ENCODE measurements at places on chromosomes 6 and 20.

GRCh38 chr20:53778041-53778516 is 184.4 kb upstream of the ZNF217 start:
- DNase-seq: no peak

DNA sequence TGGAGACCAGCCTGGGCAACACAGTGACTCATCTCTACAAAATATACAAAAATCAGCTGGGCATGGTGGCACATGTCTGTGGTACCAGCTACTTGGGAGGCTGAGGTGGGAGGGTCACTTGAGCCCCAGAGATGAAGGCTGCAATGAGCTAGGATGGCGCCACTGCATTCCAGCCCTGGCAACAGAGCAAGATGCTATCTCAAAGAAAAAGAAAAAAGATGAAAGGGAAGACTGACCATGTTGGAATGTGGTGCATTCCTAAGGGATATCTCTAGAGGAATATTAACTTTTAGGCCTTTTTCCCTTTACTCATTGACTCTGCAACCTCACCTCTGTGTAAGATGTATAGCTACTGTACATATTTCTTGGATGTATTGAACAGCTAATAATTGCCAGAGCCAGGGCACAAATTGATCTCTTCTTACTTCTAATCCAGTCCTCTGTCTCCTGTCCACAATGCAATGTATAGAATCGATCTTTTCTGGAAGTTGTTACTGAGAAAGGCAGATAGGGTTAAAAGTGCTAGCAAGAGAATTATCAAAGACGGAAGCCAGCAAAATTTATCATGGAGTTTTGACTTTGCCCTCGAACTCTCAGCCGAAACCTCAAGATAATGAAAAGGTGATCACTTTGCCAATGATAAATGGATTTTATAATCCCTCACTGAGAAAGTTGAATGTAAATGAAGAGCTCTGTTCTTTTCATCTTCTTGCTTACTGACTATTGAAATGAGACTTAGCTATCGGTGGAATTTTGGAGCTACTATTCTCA is 46.3 kb downstream of the GCNT2 start:
- DNase-seq: no peak

DNA sequence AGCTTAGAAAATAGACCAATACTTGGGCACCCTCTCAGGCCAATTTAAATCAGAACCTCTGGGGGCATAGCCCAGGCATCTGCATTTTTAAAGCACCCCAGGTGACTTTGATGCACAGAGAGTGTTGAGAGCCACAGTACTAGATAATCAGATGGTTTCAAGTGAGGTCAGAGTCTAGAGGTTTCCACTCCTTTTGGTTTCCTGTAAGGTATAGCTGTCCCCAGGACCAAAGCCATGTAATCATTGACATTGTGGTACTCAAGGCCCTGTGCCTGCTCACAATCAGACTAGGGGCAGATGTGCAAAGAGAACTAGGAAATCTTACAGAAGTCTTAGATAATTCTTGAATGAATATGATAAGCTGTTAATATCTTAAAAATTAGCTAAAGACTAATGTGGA is 9.1 kb downstream of the FILIP1 start:
- no peak for DNase-seq

- no peak for DNase-seq
These were observed 16.0 kb downstream of the UQCC1 start for GRCh38 chr20:35395728-35396127.

DNA sequence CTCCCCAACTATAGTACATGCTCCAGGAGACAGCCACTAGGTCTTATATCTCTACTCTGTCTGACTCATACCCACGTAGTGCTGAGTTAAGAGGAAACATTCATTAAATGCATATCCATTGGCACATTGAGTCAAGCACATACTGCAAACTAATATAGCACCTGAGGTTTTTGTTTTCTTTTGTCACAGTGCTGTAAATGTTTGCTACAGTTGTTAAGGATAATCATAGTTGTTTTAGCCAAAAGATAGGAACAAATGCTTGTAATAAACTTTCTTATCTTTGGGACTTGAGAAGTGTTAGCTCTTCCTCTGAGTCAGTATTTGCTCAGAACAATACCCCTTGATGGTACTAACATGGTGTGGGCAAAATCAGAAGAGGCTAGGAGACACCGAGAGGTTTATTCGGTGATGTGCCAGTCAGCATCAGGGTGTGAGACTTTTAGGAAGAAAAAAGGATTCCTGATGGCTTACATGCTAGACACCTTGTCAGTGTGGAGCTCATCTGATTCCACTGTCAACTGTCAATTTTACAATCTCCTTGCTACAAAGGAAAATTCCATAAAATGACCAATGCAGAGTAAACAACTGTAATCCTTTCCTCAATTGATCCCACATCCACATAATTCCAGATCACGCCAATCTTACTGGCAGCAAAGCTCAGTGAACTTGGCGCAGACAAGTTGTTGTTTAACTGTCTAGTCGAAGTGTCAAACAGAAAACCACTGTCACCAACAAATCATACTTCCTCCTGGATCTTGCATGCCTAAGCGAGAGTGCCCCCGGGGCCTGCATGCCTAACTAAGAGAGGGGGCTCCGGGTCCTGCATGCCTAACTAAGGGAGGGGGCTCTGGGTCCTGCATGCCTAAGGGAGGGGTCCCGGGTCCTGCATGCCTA is 36.1 kb downstream of the ELOVL2 start:
- no peak for DNase-seq

GRCh38 chr6:169227116-169227515 is 26.5 kb downstream of the THBS2 start:
- no peak for DNase-seq

DNA sequence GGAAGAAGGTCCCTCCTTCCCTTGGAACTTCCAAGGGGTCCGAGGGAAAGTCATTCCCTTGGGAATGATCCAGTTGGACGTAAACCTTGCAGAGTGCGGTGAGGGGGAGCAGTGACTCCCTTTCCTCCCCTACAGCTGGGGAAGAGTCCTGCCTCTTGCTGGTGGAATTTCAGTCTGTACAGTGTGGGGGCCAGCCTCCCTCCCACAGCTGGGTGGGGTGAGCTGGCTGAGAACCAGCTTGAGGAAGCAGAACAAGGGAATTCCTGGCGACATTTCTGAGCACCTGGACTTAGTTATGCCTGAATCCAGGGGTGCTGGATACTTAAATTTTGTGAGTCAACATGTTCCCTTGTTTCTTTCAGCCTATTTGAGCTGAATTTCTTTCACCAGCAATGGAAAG is 152.0 kb downstream of the ANKRD60 start:
- no peak for DNase-seq

GRCh38 chr6:81997090-81997926 is 244.8 kb upstream of the TENT5A start:
- no peak for DNase-seq

GRCh38 chr6:13697857-13698256 is 13.8 kb downstream of the RANBP9 start:
- no peak for DNase-seq

GRCh38 chr20:51797357-51798025 is 4.8 kb downstream of the SALL4 start:
- no peak for DNase-seq

DNA sequence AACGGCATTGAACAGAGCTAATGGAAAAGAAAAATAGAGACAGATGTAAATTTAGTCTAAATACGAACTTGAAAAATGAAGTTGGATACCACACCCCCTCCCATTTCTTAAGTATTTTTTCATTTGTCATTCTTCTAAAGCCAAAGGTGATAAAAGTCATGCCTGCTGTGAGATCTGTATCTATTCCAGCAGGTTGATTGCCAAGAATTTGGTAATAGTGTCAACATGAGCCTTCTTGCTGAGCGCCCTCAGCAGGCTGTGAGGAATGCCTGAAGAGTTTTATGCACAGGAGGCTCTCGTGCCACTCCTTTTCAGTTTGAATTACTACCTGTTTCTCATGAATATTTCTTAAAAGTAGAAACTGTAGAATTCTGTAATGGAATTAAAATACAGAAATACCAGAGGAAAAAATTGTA is 165.4 kb downstream of the QKI start:
- no peak for DNase-seq

- no peak for DNase-seq
These were observed 174.8 kb upstream of the HEY2 start for GRCh38 chr6:125574604-125575003.

DNA sequence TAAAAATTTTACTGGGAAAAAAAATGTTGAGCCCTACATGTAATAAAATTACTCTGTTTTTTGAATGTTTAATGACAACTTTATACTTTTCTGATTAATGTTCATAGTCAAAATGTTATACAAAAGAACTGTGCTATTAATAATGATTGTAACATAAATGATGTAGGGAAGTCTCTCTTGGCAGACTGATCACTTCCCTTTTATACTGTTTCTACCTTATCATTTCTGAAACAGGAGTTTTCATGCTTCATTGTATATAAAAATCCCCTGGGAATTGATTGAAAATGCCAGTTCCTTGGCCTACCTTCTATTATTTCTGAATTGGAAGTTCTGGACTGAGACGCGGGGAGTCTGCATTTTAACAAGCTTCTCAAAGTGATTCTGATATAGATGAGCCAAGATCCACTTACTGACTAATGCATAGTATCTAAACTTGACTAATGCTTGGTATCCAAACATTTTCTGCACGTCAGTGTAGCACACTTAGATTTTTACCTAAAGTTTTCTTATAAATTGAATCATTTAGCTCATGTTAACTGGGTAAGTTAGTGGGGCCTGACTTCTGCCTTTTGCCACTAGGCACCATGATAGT is 7.2 kb upstream of the HDAC2 start:
- no peak for DNase-seq

GRCh38 chr6:34673064-34673463 is 23.5 kb downstream of the ILRUN start:
- DNase-seq: no peak

- no peak for DNase-seq
These were observed 289.9 kb downstream of the PLCB1 start for GRCh38 chr20:8421981-8422380.

GRCh38 chr6:107506145-107506544 is 16.2 kb downstream of the SOBP start:
- no peak for DNase-seq

DNA sequence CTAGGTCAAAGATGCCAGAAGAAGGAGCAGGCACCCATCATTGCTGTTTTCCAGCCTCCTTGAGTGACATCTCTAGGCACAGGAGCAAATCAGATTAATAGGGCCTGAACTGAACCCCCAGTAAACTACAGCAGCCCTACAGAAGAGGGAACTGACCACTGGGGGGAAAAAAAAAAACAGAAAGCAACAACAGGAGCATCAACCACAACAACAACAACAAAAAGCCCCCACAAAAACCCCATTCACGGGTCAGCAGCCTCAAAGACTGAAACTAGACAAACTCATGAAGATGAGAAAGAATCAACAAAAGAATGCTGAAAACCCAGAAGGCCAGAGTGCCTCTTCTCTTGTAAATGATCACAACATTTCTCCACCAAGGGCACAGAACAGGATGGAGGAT is 537.4 kb upstream of the BTBD3 start:
- DNase-seq: no peak

DNA sequence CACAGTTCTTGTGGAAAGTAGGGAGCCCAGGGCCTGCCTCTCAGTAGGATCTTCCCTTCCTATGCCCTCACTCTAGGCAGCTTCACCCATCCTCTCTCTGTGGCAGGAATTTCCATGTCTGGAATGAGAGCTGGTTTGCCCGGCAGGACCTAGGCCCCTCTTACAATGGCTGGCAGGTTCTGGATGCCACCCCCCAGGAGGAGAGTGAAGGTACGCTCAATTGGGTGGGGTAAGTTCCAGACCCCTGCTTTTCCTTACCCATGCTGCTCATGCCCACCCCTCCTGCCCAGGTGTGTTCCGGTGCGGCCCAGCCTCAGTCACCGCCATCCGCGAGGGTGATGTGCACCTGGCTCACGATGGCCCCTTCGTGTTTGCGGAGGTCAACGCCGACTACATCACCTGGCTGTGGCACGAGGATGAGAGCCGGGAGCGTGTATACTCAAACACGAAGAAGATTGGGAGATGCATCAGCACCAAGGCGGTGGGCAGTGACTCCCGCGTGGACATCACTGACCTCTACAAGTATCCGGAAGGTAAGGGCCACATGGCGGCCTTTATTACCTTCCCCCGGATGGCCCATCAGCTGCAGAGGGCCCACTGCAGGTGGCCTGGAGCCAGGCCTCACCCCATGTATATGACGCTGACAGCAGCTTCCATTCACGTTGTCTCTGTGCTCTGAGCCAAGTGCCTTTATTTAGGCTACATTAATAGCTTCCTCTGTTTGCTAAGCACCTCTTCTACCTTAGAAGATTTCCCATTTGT is 22.8 kb downstream of the TGM6 start:
- DNase-seq: no peak

- no peak for DNase-seq
These were observed 1.7 kb downstream of the POPDC3 start for GRCh38 chr6:105178110-105178509.

- DNase-seq: no peak
These were observed 97.9 kb downstream of the HUS1B start for GRCh38 chr6:558959-559358.

All from CD8-positive, alpha-beta T cell (primary cell).